ENCODE measurements at places on chromosomes 2 and 18. TPM values are rescaled to one million over a fixed set of nuclear protein-coding genes. Genes with fewer than 3 reads are reported as not detected.

DNA sequence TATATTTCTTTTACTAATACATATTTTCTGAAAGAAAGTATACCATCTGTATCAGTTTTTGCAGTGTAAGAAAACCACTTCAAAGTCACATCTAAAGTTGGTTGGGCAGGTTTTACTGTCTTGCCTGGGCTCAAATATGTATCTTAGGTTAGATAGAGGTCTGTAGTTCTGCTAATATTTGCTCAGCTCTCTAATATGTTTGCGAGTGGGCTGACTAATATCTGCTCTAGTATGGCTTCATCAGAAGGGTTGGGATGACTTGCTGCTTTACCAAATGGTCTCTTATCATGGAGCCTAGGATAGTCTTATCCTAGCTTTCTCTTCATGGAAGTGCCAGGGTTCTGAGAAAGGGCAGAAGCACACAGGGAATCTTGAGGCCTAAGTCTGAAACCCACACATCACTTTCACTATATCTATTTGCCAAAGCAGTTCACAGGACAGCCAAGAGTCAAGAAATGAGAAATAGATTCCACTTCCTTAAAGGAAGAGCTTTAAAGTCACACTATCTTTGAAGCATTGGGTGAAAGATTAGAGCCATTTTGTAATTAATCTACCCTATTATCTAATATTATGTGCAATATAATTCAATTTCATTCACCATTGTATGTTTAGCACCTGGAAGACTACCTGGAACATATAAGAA lies 610.0 kb downstream of the KCNJ3 start:
- no peaks in the 10 kb centered on the region for H3K4me1 ChIP-seq
- DNase-seq, result no peak
- no peaks in the 10 kb centered on the region for H3K27me3 ChIP-seq
- H3K4me3 ChIP-seq, result no peak overlapping the region

GRCh38 chr2:78077633-78078032 lies 555.5 kb upstream of the LRRTM4 start:
- H3K27me3 ChIP-seq, result no peaks in the 10 kb centered on the region
- no peak for DNase-seq
- no peak overlapping the region for H3K27ac ChIP-seq
- no peaks in the 10 kb centered on the region for H3K36me3 ChIP-seq
- no peaks in the 10 kb centered on the region for H3K4me1 ChIP-seq

DNA sequence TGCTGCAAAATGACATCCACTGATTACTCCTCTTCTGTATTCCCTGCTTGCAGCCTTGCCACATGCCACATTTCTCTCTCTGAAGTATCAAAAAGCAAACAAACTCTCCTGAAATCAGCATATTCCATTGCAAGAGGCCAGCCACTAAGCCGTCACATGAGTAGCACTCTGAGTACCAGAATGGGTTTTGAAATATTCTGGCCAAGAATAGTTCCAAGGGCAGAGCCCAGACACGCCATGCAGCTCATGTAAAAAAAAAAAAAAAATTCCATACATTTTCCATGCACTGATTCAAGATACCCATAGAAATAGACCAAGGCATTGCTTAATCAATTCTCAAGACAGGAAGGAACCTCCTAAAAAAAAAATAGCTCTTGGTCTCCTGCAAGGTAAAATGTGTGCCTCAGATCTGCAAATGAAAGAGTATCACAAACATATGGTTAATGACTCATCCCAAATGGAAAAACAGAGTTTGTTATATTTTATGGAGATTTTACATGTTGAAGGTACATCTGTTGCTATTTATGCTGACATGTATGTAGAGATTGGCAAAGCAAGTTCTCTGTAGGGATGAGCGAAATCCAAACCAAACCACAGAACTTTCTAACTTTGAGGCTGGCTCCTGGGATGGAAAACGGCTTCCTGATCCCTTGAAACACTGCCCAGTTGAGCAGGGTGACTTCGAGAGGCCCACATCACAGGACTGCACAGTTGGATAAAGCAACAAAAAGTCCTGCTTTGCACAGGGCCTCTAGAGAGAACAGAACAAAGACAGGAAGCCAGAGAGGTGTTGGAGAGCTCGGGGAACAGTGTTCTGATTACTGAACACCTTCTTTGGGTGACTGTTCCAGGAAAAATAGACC lies 346.2 kb downstream of the ZNF521 start:
- H3K4me1 ChIP-seq, result peaks cover 10% of the 10 kb centered on the region
- no peaks in the 10 kb centered on the region for H3K27me3 ChIP-seq

GRCh38 chr18:14117606-14118005 lies 14.6 kb downstream of the ZNF519 start:
- no peaks in the 10 kb centered on the region for H3K36me3 ChIP-seq
- no peaks in the 10 kb centered on the region for H3K4me1 ChIP-seq
- no peak for DNase-seq
- no peak overlapping the region for H3K27ac ChIP-seq

DNA sequence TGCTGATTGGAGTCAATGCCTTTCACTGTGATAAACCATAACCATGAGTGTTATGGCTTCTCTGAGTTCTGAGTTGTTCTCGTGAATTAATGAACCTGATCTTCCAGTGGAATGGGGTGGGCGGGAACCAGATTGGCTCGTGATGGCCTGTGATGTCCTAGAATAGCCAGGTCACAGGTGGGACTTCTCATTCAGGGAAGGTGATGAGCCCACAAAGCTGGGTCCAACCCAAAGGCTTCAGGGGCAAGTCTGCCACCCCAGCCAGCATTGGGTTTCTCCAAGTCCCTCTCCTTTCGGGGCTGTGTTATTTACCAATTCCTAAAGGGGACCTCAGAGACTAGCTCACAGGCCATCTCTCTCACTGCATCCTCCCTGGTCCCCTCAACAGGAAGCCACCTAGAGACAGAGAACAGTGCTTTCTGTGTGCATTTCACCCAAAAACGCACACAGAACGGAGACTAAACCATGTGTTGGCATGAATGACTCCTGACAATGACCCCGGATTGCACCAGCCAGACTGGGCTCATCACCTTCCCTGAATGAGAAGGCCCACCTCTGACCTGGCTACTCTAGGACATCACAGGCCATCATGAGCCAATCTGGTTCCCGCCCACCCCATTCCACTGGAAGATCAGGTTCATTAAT lies 85.5 kb downstream of the MALT1 start:
- no peak for DNase-seq
- H3K4me1 ChIP-seq, result peaks cover 4% of the 10 kb centered on the region
- no peak overlapping the region for H3K27ac ChIP-seq

DNA sequence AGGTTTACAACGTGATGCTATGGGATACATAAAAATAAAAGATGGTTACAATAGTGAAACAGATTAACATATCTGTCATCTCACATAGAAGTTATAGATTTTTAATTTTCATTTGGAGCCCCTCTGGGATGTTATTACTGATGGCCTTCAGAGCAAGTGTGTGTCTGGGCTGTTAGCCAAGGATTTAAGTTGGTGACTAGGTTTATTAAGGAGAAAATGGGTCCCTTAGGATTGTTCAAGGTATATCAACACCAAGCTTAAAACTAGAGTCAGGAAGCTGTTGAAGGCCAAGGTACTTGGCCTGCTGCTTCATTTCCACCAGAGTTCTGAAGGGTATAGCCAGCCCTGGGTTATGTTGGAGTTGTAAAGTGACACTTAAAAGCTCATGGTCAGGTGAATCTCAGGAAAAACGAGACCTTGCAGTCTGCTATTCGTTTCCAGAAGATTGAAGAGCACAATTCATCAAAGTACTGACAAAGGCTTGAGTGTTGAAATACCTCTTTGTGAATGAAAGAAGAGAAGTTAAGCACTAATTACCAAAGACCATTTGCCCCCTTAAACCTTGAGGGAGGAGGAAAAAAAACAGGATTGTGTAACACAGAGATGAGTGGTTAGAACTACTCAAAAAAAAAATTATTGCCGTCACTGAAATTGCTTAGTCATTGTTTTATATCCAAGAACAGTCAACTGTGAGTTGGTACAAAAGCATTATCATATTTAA lies 48.4 kb downstream of the MAP2 start:
- H3K4me1 ChIP-seq, result peaks cover 29% of the 10 kb centered on the region
- H3K27me3 ChIP-seq, result no peaks in the 10 kb centered on the region
- H3K27ac ChIP-seq, result peak overlapping the region; percentile 76
- DNase-seq, result peak; percentile 7
- H3K4me3 ChIP-seq, result no peak overlapping the region

GRCh38 chr2:7262727-7263126 lies 345.5 kb downstream of the RNF144A start:
- H3K27me3 ChIP-seq, result no peaks in the 10 kb centered on the region
- H3K27ac ChIP-seq, result no peak overlapping the region
- H3K36me3 ChIP-seq, result no peaks in the 10 kb centered on the region
- DNase-seq, result no peak
- no peak overlapping the region for H3K4me3 ChIP-seq

- H3K4me1 ChIP-seq, result no peaks in the 10 kb centered on the region
- no peaks in the 10 kb centered on the region for H3K36me3 ChIP-seq
- no peak overlapping the region for H3K4me3 ChIP-seq
- no peak overlapping the region for H3K27ac ChIP-seq
These were observed 70.5 kb downstream of the FAM168B start for GRCh38 chr2:131022731-131023130.

DNA sequence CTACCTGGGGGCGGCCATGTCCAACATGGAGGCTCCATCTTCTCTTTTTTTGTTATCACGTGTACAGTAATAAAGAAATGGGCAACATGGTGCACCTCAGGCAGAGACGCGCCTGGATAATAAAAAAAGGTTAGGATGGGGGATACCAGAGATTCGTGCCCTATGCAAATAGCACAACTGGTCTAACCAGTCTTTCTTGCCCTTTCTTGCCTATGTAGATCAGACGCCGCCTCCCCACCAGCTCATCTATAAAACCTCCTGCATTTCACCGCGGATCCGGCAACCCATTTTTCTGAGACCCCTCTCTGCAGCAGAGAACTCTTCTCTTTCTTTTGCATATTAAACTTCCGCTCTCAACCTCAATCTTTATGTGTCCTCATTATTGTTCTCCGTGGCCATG lies 68.7 kb downstream of the MYL12B start:
- H3K36me3 ChIP-seq, result no peaks in the 10 kb centered on the region
- peaks cover 16% of the 10 kb centered on the region for H3K4me1 ChIP-seq
- no peaks in the 10 kb centered on the region for H3K27me3 ChIP-seq
- no peak overlapping the region for H3K27ac ChIP-seq
- DNase-seq, result no peak
- H3K4me3 ChIP-seq, result no peak overlapping the region

Gene SPATA3
- 0.54 TPM for total RNA-seq
